Ureter (tissue), 1 donor: ENCODE measurements at places on chromosomes 3 and 15. TPM values are rescaled to one million over a fixed set of nuclear protein-coding genes. Genes with fewer than 3 reads are reported as not detected.

DNA sequence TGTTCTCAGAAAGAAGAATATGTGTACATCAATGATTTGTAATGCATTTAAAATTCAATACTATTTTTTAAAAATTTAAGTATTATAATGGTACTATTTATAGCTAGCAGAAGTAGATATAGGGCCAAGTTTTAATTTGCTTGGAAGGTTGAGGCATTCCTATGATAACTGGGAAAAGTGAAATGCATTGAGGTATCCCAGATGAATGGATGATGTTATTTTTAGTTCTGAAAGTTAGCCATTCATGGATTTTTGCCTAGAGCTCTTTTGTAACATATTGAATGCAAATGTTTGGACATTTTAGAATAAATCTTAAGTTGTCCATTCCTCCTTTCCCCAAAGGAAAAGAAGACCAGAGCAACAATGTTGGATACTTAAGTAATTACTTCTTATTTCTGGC, 47.6 kb downstream of the GAP43 start:
- no peak for DNase-seq

DNA sequence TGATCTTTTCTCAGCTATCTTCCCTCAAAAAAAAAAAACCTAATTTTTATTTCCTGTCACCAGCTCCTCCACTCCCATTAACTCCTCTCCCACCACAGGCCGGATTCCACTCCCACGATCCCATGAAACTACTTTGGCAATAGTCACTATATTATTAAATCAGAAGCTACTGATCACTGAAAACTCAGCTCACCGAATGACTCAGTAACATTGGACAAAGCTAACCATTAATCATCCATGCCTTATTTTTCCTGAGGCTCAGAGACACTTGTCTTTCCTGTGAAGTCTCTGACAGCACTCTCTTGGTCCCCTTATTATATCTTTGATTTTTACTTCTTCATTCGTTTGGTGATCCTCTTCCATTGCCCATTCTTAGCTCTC, 260.2 kb downstream of the CGGBP1 start:
- no peak for DNase-seq

GRCh38 chr3:32184187-32184730, 54.2 kb upstream of the CMTM8 start:
- DNase-seq: no peak

DNA sequence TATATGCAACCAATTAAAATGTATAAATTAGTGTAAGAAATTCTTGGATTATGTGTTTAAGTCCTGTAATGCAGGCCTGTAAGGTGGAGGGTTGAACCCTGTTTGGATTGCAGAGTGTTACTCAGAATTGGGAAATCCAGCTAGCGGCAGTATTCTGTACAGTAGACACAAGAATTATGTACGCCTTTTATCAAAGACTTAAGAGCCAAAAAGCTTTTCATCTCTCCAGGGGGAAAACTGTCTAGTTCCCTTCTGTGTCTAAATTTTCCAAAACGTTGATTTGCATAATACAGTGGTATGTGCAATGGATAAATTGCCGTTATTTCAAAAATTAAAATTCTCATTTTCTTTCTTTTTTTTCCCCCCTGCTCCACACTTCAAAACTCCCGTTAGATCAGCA, 65.4 kb upstream of the ACAD9 start:
- DNase-seq: no peak

DNA sequence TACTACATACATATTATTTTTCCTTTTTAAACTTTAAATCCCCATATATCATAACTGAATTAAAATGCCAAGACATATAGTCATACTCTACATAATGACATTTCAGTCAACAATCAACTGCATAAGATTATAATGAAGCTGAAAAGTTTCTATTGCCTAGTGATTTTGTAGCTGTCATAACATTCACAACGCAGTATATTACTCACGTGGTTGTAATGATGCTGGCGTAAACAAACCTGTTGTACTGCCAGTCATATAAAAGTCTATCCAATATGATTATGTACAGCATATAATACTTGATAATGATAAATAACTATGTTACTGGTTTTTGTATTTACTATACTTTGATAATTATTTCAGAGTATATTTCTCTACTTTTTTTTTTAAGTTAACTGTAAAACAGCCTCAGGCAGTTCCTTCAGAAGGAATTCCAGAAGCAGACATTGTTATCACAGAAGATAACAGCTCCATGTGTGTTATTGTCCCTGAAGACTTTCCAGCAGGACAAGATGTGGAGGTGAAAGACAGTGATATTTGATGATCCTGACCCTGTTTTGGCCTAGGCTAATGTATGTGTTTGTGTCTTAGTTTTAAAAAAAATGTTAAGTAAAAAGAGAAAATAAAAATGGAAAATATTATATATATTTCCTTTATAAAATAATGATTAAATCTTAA, 443.4 kb upstream of the UBE2E2 start:
- no peak for DNase-seq

CCR3 gene
- total RNA-seq: not detected

MINAR1 gene
- total RNA-seq: 0.70 TPM

DUOXA2 gene
- 3.9 TPM for total RNA-seq

ITIH4 gene
- 37.1 TPM for total RNA-seq

C3orf49 gene
- total RNA-seq: not detected
